Left forelimb (tissue), 1 donor: ENCODE measurements at places on chromosomes 1 and 21.

- no peak for DNase-seq
Measured at GRCh38 chr1:116152577-116152943, 41.4 kb downstream of the MAB21L3 start.

GRCh38 chr1:34970829-34971228 lies 14.3 kb downstream of the TMEM35B start:
- DNase-seq, result no peak

DNA sequence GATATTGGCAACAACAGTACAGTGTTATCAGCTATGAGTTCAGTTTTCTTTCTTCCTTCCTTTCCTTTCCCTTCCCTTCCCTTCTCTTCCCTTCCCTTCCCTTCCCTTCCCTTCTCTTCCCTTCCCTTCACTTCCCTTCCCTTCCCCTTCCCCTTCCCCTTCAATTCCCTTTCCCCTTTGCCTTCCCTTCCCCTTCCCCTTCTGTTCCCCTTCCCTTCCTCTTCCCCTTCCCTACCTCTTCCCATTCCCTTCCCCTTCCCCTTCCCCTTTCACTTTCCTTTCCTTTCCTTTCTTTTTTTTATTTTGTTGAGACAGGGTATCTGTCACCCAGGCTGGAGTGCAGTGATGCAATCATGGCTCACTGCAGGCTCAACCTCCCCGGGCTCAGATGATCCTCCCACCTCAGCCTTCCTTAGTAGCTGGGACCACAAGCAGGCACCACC lies 72.3 kb upstream of the CAPZB start:
- DNase-seq, result no peak

- no peak for DNase-seq
Measured at GRCh38 chr1:3564921-3565831, 46.1 kb downstream of the MEGF6 start.

DNA sequence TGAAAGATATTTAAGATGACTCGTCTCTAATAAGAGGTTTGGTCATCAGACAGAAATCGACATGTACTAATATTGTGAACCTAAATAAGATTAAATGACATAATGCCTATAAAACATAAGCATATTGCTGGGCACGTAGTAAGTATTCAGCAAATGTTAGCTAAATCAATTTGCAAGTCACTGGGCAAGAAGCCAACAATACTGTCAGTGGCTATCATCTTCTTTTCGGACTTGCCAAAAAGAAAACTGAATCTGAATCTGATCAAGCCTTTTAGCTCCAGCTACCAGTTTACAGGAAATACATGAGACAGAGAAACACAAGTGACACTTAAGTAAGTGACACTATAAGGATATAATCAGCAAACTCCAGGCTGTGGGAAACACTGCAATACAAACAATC lies 46.0 kb downstream of the RPL5 start:
- no peak for DNase-seq

GRCh38 chr21:34795175-34795547 lies 126.4 kb downstream of the CLIC6 start:
- DNase-seq, result no peak

GRCh38 chr1:26005434-26006105 lies 7.7 kb upstream of the PAFAH2 start:
- no peak for DNase-seq

GRCh38 chr21:35274923-35275322 lies 225.8 kb upstream of the RUNX1 start:
- DNase-seq, result no peak

- DNase-seq, result no peak
Measured at GRCh38 chr1:109501644-109502363, 7.7 kb downstream of the AMIGO1 start.

DNA sequence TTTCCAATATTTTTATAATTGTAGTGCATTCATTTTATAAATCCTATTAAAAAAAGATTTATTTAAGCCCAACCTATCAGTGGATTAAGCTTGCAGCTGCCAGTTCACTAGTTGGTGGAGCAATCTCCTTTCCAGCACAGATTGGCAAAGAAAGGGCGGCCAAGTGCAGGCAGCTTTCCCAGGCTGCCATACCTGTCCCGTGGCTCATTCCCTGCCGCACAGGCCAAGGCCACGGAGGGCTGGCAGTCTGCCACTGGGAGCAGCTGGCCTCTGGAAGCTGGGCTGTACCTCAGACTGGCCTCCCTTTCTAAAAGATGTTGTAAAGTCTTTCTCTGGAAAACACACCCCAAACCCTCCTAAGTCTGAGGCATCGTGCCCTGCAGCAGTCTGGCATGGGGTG lies 74.2 kb downstream of the SIM2 start:
- DNase-seq, result no peak

DNA sequence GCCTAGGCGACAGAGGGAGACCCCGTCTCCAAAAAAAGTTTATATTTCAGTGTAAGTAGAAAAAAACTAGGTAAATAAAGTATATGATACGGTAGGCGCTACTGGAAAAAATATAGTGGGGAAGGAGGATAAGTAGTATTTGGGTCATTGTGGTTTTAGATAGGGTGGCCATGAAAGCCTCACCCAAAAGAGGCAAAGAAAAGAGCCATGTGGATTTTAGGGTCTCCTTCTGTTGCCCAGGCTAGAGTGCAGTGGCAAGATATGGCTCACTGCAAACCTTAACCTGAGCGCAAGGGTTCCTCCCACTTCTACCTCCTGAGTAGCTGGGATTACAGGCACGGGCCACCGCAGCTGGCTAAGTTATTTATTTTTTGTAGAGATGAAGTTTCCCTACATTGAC lies 17.1 kb downstream of the LEPR start:
- no peak for DNase-seq

DNA sequence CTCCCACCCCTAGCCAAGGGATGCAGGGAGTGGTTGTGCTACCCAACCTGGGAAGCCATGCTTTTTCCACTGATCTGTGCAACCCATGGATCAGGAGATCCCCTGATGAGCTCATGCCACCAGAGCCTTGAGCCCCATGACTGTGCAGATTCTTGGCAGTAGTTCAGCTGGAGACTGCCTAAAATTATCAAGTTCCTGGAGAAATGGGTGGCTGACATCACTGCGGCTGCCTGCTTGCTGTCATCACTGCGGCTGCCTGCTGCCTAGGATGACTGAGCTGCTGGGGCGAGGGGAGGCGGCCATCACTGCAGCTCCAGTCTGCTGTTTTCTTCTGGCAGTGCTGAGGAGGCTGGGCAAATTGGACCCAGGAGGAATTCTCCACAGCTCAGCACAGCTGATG lies 159.2 kb downstream of the AGBL4 start:
- no peak for DNase-seq

GRCh38 chr1:25120281-25120680 lies 112.0 kb downstream of the SYF2 start:
- no peak for DNase-seq

- DNase-seq, result no peak
Measured at GRCh38 chr1:182601913-182602312, 2.3 kb downstream of the RGS16 start.

GRCh38 chr1:115306146-115306545 lies 31.9 kb downstream of the NGF start:
- DNase-seq, result no peak
